ENCODE measurements at places on chromosomes 7 and 10.

DNA sequence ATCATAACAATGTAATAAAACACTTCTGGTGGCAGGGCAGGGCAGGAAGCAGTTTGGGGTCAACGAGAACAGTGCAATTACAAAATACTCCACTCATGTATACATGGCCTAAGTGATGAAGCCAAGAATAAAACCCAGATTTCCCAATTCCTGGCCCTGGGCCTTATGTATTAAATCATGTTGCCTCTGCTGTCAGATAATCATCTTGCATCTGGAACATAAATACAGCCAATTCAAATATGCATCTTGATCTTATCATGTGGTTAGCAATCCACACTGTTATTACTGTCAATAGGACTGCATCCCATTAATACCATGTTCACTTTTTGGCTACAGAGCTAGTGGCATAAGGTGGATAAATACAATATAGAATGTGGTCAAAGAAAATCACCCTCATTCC, 186.5 kb upstream of the SLC25A13 start:
- no peak for DNase-seq

DNA sequence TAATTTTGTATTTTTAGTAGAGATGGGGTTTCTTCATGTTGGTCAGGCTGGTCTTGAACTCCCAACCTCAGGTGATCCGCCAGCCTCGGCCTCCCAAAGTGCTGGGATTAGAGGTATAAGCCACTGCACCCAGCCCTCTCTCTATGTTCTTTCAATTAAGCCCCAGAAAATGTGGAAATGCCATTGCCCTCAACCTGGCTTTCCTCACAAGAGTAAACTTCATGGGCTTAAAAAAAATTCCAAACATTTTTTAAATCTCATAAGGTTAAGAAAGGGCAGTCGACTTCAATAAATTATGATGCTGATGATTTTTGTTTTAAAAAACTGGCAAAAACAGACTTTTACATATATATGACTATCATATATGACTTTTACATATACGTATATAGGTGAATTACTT, 107.6 kb downstream of the TES start:
- DNase-seq: no peak

- no peak for DNase-seq
These were observed 23.2 kb downstream of the DPCD start for GRCh38 chr10:101611096-101611905.

- no peak for DNase-seq
These were observed 228.9 kb downstream of the ARHGAP21 start for GRCh38 chr10:24494777-24495176.

- DNase-seq: no peak
These were observed 141.5 kb upstream of the DKK1 start for GRCh38 chr10:52172581-52172980.

- DNase-seq: no peak
These were observed 130.9 kb upstream of the ADAM12 start for GRCh38 chr10:126519185-126519584.

- DNase-seq: no peak
These were observed 199.9 kb downstream of the CAMK1D start for GRCh38 chr10:12549297-12549696.

DNA sequence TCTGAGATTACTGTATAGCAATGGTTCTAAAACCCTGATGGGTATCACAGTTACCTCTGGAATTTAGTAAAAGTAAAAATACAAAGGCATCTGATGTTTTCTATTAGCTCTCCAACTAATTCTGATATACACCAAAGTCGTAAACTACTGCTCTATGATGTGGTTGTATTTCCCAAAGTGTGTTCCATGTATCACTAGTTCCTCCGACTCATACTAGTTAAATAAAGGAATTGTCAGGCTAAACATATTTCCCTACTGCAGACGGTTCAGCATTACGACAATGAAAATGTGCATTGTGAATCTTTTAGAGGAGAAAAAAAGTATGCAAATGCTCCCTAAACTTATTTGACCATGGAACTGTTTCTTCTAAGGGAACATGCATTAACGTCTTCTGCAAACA, 38.9 kb downstream of the ZNF365 start:
- no peak for DNase-seq

- no peak for DNase-seq
These were observed 18.6 kb upstream of the DNAJB6 start for GRCh38 chr7:157318015-157318706.

GRCh38 chr10:29860166-29860565, 199.2 kb downstream of the JCAD start:
- DNase-seq: no peak

DNA sequence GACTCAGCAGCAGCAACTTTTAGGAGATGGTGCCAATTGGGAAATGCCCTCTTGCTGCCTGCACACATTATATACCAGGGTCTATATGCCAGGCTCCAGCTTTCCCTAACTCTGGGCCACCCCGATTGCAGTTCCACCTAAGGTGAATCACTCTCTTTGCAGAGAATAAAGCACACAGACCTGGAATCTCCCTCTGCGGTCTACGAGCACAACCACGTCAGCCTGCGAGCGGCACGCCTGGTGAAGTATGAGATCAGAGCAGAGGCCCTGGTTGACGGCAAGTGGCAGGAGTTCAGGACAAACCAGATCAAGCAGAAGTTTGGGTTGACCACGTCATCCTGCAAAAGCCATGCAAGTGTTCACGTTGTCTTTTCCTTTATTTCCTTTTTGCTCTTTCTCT, 38.2 kb upstream of the PLEKHA1 start:
- DNase-seq: no peak

- no peak for DNase-seq
These were observed 119.0 kb downstream of the HTR7 start for GRCh38 chr10:90738885-90739284.
